PC-3 (cell line): ENCODE measurements at places on chromosomes 11 and 22.

GRCh38 chr11:97269527-97269926 is 879.7 kb downstream of the JRKL start:
- H3K36me3 ChIP-seq, result no peaks in the 10 kb centered on the region
- peak; percentile 33 for DNase-seq
- no peaks in the 10 kb centered on the region for H3K4me1 ChIP-seq
- H3K27ac ChIP-seq, result no peak overlapping the region
- no peaks in the 10 kb centered on the region for H3K27me3 ChIP-seq
- no peak overlapping the region for H3K4me3 ChIP-seq

GRCh38 chr11:113723787-113724186 is 17.7 kb upstream of the TMPRSS5 start:
- no peaks in the 10 kb centered on the region for H3K36me3 ChIP-seq
- H3K4me1 ChIP-seq, result peaks cover 8% of the 10 kb centered on the region; the same call in 1 of the 2 replicates
- no peak overlapping the region for H3K27ac ChIP-seq
- H3K27me3 ChIP-seq, result no peaks in the 10 kb centered on the region

GRCh38 chr22:31956360-31956759 is 12.0 kb downstream of the YWHAH start:
- no peak overlapping the region for H3K4me3 ChIP-seq
- H3K27ac ChIP-seq, result no peak overlapping the region
- peaks cover 16% of the 10 kb centered on the region for H3K4me1 ChIP-seq
- H3K36me3 ChIP-seq, result peaks cover 25% of the 10 kb centered on the region; the same call in 1 of the 2 replicates
- H3K27me3 ChIP-seq, result no peaks in the 10 kb centered on the region

DNA sequence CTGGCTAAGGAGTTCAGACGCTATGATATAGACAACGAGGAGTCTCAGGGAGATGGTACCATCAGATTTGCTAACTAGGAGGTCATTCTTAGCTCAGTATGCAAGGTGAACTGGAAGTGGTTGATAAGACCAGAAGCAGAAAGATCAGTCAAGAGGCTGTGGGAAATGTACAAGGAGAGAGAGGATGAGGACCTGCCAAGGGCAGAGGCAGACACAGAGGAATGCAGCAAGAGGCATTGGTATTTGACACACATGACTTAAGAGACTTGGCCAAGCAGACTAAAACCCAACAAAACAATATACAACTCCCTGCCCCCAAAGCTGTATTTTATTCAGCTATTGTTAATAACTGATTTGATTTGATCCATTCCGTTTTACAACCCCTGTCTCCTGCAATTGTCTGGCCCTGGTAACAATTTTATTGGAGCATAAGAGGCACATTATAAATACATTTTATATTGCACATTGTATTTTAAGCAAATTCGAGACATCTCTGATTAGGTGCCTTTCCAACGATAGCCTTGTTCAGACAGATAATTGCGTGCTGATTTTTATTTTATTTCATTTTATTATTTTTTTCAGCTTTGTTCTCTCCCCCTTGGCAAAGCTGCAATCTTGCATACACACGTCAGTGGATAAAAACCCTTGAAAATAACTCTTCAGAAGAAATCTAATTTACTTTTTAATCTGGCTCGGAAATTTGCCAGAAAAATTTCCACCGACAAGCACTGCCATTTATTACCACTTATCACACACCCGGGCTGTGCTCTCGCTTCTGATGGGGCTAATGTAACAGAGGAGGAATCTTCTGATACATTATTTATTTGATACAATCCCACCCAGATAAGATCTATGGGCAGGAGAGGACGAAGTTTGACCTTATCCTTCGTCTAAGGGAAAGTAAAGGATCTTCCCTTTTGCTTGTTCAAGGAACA is 237.8 kb downstream of the NXPE2 start:
- no peaks in the 10 kb centered on the region for H3K4me1 ChIP-seq
- no peak overlapping the region for H3K4me3 ChIP-seq
- no peak overlapping the region for H3K27ac ChIP-seq
- no peak for DNase-seq
- no peaks in the 10 kb centered on the region for H3K27me3 ChIP-seq

DNA sequence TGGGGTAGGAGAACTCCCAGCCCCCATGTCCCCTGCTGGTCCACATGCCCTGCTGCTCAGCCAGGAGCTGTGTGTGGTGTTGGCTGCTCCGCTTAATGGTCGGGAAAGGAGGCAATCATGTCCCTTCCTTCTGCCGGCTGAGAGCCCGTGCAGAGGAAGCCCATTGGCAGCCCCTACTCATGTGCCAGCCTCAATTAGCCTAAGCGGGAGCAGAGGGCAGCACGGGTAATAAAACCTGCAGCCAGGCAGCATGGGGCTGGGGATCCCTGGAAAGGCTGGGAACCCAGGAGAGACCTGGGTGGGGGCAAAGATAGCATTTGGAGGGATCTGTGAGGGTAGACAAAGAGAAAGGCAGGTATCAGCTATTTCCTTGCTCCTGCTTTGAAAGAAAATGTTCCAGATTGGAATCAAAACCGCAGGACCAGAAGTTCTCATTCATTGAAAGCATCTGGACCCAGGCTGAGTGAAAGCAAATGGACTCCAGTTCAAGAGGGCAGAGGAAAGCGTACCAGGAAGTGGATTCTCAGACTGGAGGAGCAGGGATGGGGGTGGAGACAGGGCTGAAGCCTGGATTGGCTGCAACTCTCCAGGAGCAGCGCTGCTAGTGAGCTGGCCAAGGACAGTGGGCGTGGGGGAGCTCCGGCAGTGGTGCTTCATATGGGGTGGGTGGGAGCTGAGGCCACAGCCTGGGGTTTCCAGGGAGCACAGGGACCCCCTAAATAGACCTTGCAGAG is 103.4 kb upstream of the NECTIN1 start:
- no peak overlapping the region for H3K27ac ChIP-seq
- peaks cover 62% of the 10 kb centered on the region for H3K27me3 ChIP-seq
- DNase-seq, result peak; percentile 6
- no peaks in the 10 kb centered on the region for H3K36me3 ChIP-seq
- no peak overlapping the region for H3K4me3 ChIP-seq
- H3K4me1 ChIP-seq, result no peaks in the 10 kb centered on the region

DNA sequence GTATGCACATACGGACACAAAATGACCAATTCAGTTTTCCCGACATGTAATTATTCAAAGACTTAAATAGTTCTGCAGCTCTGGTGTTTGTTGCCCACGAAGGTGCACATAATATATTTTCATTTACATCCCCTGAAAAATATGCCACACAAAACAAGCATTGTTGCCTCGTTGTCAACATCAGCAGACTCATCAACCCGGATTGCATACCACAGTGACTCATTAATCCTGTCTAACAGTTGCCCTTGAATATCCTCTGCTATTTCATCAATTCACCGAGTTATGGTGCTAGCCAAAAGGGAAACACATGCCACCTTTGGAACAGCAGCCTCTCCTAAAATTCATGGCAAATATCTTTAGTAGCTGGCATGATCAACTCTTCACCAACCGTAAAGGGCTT is 582.2 kb downstream of the LRRC4C start:
- H3K4me1 ChIP-seq, result peaks cover 21% of the 10 kb centered on the region
- no peak overlapping the region for H3K4me3 ChIP-seq
- peak overlapping the region; percentile 87 for H3K27ac ChIP-seq
- H3K27me3 ChIP-seq, result no peaks in the 10 kb centered on the region
- DNase-seq, result peak; percentile 68
- no peaks in the 10 kb centered on the region for H3K36me3 ChIP-seq

DNA sequence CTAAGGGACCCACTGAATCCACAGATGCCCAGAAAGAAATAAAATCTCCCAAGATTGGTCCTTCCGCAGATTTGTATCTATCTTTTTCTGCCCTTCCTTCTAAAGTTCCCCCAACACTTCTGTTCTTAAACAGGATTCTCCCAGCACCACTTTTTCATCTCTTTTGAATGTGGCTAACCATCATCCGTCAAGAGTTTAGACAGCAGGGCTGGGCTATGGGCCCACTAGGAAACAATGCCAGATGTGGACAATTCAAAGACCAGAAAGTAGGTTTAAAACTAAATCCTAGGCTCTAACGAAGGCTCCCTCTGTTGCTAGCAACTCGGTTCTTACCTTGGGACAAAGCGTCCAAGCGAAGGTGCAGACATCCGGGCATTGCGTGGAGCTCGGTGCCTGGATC is 100.0 kb downstream of the AMBRA1 start:
- H3K4me1 ChIP-seq, result no peaks in the 10 kb centered on the region
- DNase-seq, result no peak
- H3K4me3 ChIP-seq, result no peak overlapping the region
- H3K27me3 ChIP-seq, result no peaks in the 10 kb centered on the region

DNA sequence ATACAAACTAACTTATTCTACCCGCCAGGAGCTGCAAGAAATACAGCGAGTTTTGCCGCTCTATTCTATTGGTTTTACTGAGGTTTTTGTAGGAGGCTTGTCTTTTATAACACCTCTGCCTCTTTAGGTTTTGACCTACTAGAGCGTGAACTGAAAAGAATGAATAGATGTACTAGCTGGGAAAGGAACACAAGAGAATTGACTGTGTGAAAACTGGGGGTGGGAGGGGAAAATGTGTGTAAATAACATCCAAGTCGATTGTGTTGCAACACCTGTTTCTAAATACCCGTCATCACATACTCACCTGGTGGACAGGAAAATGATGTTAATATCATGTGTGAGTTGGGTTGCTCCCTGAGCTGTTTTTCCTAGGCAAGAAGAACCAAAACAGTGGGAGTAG is 12.9 kb upstream of the JHY start:
- H3K27me3 ChIP-seq, result no peaks in the 10 kb centered on the region
- DNase-seq, result no peak
- no peak overlapping the region for H3K4me3 ChIP-seq

DNA sequence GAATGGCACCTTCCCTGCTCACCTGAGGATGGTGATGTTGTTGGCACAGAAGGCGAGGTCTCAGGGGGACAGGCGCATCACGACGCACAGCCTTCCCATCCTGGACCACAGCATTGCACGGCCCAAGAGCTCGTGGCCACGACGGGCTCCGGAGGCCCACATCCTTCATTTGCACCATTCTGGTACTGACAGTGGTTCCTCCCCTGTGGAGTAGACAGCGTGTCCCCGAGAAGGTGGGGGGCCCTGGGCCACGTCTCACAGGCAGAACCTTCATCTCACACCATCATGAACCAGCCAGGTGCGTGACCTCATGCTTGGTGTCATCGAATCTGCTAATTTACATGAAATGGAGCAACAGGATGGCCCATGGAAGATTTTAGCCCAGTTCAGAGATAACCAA is 180.0 kb downstream of the CTTN start:
- no peak for DNase-seq
- H3K36me3 ChIP-seq, result no peaks in the 10 kb centered on the region
- no peak overlapping the region for H3K27ac ChIP-seq

GRCh38 chr11:59173080-59173963 is 1.4 kb downstream of the DTX4 start:
- peaks cover 37% of the 10 kb centered on the region for H3K4me1 ChIP-seq
- H3K27me3 ChIP-seq, result peaks cover 13% of the 10 kb centered on the region; the same call in 1 of the 2 replicates
- H3K27ac ChIP-seq, result peak overlapping the region; percentile 84
- no peaks in the 10 kb centered on the region for H3K36me3 ChIP-seq
- H3K4me3 ChIP-seq, result peak overlapping the region; percentile 78

DNA sequence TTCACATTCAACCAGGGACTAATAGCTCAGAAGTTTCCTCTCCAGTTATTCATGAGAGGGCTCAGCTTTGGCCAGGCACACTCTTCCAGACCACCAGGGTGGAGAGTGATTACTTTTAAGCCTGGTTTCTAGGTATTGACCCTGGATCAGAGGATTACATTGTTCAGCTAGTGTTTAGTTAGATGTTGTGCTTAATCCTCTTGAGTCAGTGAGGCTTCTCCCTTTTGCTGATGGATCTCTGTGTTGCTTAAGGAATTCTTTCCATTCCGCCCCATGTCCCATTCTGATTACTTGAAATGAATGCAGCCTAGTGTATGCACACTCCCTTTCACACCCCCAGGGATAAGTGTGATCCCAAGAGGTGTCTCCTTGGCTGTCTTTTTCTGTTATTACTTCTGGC is 271.7 kb upstream of the ANO5 start:
- H3K27ac ChIP-seq, result no peak overlapping the region
- no peak overlapping the region for H3K4me3 ChIP-seq
- DNase-seq, result no peak

- no peaks in the 10 kb centered on the region for H3K27me3 ChIP-seq
- no peak overlapping the region for H3K4me3 ChIP-seq
- 0 out of 2 replicates have a peak, but pooled peaks cover 3% of the 10 kb centered on the region for H3K4me1 ChIP-seq
- H3K27ac ChIP-seq, result no peak overlapping the region
- no peaks in the 10 kb centered on the region for H3K36me3 ChIP-seq
These were observed 3.1 kb upstream of the DERL3 start for GRCh38 chr22:23841736-23842445.

DNA sequence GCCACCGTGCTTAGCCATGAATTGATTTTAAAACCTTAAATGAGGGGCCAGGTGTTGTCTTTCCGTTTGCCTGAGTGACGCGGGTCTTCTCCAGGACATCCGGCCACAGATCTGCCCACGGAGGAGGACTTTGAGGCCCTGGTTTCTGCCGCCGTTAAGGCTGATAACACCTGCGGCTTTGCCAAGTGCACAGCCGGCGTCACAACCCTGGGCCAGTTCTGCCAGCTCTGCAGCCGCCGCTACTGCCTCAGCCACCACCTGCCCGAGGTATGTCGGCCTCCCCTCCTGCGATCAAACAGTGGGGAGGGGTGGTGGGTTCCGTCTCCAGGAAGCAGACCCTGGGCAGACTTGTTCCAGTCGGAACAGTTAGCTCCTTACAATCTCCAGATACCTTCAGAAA is 34.4 kb downstream of the IGHMBP2 start:
- no peaks in the 10 kb centered on the region for H3K27me3 ChIP-seq
- no peaks in the 10 kb centered on the region for H3K4me1 ChIP-seq
- no peak for DNase-seq
- no peak overlapping the region for H3K27ac ChIP-seq

DNA sequence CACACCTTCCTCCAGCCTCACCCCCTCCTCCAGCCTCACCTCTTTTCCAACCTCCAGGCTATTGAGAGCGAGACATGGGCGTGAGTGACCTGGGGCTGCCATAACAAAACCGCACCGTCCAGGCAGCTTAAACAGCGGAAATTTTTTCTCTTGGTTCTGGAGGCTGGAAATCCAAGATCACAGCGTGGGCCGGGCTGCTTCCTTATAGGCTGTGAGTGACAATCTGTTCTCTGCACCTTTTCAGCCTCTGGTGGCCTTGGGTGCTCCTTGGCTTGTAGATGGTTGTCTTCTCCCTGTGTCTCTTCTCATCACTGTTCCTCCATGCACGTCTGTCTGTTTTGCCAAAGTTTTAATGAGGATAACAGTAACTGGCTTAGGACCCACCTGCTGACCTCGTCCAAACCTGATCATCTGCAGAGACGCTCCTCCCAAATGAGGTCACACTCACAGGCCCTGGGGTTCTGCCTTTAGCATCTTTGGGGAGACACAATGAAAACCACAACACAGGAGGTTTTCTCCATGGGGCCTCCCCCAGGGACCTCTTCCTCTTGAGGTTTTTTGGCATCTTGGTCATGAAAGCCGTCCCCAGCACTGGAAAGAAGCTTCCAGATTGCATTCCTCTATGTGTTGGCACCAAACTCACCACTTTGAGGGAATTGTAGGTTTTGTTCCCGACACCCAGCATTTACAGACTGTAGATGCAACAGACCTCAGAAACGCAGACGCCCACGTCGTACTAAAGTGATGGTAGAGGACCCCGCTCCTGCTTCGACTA is 878.1 kb downstream of the BRD1 start:
- H3K36me3 ChIP-seq, result no peaks in the 10 kb centered on the region
- no peaks in the 10 kb centered on the region for H3K27me3 ChIP-seq
- no peak for DNase-seq
- H3K4me3 ChIP-seq, result no peak overlapping the region
- no peaks in the 10 kb centered on the region for H3K4me1 ChIP-seq
- no peak overlapping the region for H3K27ac ChIP-seq
